ENCODE measurements at places on chromosomes 2 and 18.

- DNase-seq, result no peak
Measured at GRCh38 chr2:39685126-39685525, 19.4 kb downstream of the TMEM178A start.

GRCh38 chr2:101419096-101419663 lies 31.9 kb upstream of the CREG2 start:
- DNase-seq, result peak; percentile 73

DNA sequence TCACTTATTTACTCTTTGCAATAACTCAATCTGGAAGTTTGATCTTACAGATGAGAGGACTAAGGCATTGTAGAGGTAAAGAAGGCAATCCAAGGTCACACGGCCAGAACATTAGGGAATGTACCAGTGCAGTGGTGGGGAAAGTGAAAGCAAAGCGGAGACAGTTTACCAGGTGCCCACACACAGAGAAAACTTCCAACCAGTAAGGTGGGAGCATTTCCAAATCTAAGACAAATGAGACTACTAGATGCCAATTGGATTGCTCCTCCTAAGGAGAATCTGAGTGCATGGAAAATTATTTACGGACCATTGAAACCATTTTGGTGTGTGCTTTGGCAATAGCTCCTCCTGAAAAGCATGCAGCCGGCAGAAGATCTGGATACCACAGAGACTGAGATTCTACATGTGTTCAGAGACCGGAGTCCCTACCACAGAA lies 34.9 kb downstream of the SLC20A1 start:
- DNase-seq, result no peak

- no peak for DNase-seq
Measured at GRCh38 chr2:31522786-31523185, 58.0 kb downstream of the SRD5A2 start.

- DNase-seq, result no peak
Measured at GRCh38 chr18:78191276-78191675, 788.3 kb upstream of the SALL3 start.

DNA sequence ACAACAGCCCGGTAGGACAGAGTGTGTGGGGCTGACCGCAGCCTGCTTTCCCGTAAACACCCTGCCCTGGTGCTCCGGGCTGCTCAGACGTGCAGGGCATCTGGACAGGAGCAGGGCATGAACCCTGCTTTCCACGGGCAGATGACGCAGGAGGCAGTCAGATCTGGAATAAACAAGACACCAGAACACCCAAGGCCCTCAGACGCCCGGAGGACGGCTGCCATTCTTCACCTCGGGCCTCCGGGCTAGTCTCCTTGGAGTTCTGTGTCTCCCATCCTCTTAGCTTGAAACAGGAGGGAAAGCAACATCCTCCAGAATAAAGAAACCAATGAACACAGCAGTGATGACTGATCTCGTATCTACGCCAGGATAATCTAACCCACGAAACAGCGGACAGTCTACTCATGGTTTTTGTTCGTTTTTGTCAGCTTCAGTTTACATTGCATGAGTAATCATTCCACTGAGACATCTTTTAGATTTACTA lies 7.3 kb downstream of the PXDN start:
- no peak for DNase-seq

- DNase-seq, result no peak
Measured at GRCh38 chr18:7684357-7684756, 117.2 kb downstream of the PTPRM start.

DNA sequence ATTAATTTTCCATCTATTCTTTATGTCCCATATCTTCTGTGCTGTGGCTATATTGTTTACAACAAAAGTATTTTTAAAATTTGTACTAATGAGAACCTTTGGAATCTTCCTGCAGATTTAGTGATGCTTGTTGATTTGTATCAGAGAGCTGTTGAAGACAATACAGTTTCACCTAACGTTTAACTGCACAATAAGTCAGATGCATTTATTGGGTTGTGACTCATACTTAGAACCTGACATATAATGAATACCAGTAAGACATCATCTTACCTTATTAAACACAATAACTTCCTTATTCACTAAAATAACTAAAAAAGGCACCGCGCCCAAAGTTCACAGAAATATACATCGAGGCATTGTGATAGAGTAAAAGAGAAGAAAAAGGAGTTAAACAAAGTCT lies 43.8 kb upstream of the IL1R1 start:
- DNase-seq, result no peak

DNA sequence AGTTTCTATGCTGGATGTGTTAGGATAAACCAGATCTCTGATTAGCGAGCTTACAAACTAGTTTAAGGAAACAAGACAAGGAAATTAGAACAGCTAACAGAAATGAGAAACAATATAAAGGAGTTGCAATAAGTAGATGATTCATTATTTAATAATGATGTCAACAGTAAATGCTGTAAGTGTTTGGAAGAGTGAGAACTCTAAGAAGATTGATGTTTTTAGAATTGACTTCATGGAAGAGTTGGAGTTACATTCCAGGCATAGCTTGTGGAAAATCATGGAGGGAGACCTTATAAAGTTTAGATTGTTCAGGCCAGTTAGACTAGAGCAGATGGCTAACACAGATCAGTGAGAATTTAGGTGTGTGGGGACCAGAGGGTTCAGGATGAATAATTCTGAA lies 32.6 kb downstream of the PPP1R1C start:
- DNase-seq, result no peak

DNA sequence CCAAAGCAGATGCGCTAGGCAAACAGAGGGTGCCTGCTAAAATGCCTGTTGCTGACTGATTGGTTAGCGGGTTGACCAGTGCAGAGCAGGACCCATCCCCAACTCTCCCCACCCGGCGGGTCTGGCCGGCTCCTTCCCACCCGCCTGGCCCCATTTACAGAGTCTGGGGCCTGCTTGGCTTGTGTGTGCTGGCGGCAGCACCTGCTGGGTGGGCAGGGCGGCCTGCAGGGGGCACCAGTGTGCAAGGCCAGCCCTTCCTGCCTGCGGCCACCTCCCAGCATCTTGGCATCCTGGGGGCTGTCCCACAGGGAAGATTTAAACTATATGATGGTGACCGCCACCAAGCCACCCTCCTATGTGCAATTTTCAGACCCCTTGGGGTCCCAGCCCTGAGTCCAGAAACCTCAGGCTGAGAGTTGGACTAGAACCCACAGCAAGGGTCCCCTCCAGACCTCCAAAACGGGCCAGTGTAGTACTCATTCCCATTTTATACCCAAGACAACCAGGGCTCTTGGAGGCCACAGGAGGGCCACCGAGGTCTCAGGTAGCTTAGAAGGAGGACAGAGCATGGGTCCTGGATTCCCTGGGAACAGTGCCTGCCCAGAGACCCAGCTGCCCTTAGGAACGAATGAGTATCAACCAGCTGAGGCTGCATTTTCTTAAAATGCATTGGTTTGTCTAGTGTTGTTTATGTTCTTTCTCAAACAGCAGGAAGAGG lies 173.6 kb downstream of the SMAD7 start:
- DNase-seq, result peak; percentile 63

GRCh38 chr18:59467497-59467896 lies 108.4 kb upstream of the LMAN1 start:
- no peak for DNase-seq

GRCh38 chr18:3029215-3029952 lies 16.4 kb upstream of the LPIN2 start:
- DNase-seq, result peak; percentile 30

- DNase-seq, result no peak
Measured at GRCh38 chr2:190380962-190381412, 27.2 kb upstream of the MFSD6 start.

- peak; percentile 38 for DNase-seq
Measured at GRCh38 chr2:173955004-173955403, 10.2 kb downstream of the SP3 start.

DNA sequence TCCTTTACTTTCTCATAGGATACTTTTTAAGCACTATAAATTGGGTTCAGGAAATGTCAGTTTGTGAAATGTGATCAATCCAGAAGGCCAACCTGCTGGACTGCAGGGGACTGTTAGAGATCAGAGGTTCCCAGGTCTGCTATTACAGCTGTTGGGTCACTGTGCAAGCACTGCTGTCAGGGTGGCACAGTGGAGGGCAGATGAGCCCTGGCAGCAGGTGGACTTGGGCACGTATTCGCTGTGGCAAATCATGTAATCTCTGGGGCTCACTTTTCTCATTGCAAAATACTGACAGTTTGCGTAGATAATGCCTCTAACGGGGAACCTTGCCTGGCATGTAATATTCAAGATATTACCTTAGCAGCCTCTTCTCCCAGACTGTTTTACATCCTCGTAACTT lies 18.1 kb downstream of the RAB31 start:
- no peak for DNase-seq

DNA sequence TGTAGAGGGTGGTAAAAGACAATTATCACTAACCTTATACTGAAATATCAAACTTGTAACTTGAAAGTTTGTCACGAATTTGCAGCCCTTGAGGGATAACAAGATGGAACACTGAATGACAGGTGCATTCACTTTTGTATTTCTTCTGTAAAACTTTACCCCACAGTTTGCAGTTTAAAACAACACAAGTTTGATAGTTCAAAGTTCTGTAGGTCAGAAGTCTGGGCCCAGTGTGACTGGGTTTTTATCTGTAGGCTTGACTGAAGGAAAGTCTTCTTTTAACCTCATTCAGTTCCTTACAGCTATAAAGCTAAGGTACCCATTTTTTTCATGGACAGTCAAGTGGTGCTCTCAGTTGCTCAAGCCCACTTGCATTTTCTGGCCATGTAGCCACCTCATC lies 257.1 kb upstream of the NRXN1 start:
- DNase-seq, result no peak

- DNase-seq, result peak; percentile 95
Measured at GRCh38 chr2:101623031-101623521, 74.4 kb upstream of the MAP4K4 start.

DNA sequence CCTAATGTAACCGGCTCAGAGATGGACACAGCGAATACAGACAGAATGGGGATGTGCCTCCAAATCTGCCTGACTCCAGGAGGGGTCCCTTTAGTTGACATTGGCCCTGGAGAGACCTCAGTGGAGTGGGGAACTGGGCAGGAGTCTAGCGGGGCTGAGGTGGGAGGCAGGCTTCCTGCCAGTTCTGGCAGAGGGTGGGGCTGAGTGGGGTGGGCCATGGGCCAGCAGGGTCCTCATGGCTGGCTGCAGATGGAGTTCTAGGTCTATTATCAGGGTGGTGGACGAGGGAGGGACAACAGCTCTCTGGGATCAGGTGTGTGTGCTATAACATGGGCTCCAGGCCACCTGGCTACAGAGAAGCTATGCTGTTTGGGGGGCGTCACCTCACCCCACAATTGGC lies 21.1 kb downstream of the PROC start:
- DNase-seq, result no peak

GRCh38 chr18:62807396-62807795 lies 92.1 kb downstream of the PHLPP1 start:
- peak; percentile 40 for DNase-seq

DNA sequence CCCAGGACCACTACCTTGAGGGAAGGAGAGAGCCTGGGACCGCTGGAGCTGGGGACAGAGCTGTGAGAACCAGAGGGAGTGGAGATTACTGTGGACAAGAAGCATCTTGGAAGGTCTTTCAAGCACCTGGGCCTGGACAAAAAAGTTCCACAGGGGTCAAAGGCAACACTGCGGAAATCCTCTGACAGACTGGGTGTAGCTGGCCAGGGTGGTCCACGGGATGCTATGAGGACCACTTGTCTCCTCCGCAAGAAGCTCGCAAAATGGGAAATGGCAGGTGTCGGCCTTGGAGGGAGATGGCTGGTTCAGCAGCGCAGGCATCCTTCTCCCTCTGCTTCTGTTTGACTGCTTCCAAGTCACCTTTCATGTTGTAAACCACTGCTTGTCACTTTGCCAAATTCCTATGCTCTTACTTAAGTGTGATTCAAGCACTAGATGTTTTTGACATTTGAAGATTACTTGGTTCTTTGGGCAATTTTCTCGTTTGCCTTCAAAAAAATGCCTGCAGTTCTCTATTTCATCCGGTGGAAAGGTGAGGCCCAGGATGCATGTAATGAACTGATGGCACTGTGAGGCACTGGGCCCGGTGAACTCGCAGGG lies 27.7 kb downstream of the KLHL29 start:
- no peak for DNase-seq

DNA sequence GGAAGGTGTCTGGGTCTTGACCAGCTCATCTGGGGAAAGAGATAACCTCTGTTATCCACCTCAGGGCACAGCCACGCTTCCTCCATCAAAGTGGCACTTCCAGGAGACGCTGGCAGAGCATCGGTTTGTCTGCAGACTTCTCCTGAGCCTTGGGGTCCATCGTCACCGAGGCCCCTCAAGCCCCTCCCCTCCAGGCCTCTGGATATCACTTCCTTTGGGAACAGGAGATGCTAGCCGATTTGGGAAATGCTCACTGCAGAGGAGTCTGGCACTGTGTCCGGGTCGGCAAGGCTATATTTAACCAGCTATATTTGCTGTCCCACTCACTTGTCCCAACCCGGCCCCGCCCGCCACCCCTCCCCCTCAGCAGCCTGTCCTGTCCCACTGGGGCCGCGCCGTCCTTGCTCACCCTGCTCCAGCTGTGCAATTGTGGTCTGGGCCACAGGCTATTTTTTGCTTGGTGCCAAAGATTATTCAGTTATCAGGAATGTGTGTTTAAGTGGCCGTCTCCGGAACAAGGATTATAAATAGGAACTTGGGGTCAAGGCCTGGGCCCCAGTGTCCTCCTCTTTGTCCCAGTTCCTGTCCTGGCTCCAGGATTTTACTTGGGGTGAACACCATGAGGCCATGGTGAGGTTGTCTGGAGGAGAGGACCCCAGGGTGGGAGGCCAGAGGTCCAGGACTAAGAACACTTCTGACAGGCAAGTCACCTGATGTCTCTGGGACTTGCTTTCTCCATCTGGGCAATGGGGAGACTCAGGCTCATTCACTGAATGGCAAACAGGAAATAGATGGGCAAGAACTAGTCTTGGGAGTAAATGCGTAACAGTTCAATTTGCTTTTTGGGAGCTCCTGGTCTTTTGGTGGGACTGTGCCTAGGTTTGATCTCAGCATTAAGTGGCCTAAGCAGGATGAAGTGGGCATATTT lies 263.6 kb downstream of the DYSF start:
- no peak for DNase-seq

- DNase-seq, result no peak
Measured at GRCh38 chr18:5962362-5962761, 67.0 kb upstream of the TMEM200C start.

DNA sequence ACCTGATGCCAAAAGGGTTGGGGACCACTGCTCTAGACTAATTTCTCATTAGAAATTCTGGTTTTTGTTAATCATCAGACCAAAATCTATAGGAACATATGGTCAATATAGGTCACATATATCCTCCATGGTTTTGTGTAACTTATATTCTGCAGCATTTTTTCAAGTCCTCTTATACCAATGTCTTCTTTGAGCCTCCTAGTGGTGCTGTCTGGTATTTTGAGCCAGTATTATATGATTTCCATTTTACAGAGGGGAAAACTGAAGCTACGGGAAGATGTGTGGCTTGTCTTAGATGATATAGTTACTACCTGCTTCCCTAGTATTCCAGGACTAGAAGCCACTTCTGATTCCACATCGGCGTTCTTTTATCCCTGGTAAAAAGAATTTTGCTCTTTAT lies 13.8 kb downstream of the MAPK4 start:
- DNase-seq, result no peak

GRCh38 chr2:241003830-241004564 lies 5.6 kb downstream of the SNED1 start:
- no peak for DNase-seq
